Mucosa of gallbladder (tissue), 1 donor: ENCODE measurements at places on chromosomes 5 and 9. TPM values are rescaled to one million over a fixed set of nuclear protein-coding genes. Genes with fewer than 3 reads are reported as not detected.

PCDHB7 gene
- 2.1 TPM for total RNA-seq

VCAN gene
- total RNA-seq = 43.5 TPM

NEUROG1 gene
- not detected for total RNA-seq

WWC1 gene
- total RNA-seq = 58.4 TPM

GRPEL2 gene
- 15.9 TPM for total RNA-seq

SPINK7 gene
- not detected for total RNA-seq

LCP2 gene
- total RNA-seq = 38.4 TPM

FGD3 gene
- 8.2 TPM for total RNA-seq

F12 gene
- total RNA-seq = 15.3 TPM

NMUR2 gene
- 0.09 TPM for total RNA-seq

MORN5 gene
- total RNA-seq = 7.8 TPM

STRBP gene
- 37.2 TPM for total RNA-seq

MUSK gene
- total RNA-seq = 2.5 TPM

CD180 gene
- total RNA-seq = 1.6 TPM

CDO1 gene
- total RNA-seq = 10.8 TPM
